Uterus (tissue), 4 donors: ENCODE measurements at places on chromosomes 4 and X.

GRCh38 chr4:78710536-78710935 lies 65.6 kb upstream of the BMP2K start:
- no peak for DNase-seq

DNA sequence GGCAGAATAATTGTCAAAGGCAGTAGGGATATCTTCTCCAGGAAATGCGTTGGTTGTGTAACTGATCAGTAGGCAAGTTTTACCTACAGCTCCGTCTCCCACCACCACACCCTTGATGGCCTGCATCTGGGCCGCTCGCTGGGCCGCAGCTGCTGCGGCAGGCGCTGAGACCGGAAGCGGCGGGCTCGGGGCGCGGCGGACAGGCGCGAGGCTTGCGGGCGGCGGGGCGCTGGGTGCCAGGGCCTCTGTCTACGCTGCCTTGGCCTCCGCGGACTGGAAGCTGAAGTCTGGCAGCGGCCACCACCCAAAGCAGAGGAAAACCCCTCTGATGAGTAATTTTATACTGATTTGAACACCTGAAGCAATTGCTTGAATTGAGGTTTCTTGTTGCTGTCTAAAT lies 124.2 kb upstream of the ZIC3 start:
- no peak for DNase-seq

GRCh38 chr4:6658597-6659075 lies 18.2 kb downstream of the MRFAP1 start:
- DNase-seq, result no peak

DNA sequence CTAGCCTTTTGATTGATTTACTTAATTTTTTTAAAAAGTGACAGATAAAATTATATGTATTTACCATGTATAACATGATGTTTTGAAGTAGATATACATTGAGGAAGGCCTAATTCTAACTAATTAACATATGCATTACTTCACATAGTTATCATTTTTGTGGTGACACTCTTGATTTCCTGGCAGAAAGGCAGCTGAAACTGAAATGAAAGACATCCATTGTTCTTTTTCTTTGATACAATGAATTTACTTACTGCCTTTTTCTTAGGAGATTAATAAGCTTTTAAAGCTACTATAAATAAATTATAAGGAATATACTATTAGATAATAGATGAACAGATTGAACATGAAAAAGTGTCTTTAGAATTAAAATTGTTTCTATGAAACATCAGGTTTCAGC lies 26.7 kb downstream of the ANKRD50 start:
- DNase-seq, result no peak

DNA sequence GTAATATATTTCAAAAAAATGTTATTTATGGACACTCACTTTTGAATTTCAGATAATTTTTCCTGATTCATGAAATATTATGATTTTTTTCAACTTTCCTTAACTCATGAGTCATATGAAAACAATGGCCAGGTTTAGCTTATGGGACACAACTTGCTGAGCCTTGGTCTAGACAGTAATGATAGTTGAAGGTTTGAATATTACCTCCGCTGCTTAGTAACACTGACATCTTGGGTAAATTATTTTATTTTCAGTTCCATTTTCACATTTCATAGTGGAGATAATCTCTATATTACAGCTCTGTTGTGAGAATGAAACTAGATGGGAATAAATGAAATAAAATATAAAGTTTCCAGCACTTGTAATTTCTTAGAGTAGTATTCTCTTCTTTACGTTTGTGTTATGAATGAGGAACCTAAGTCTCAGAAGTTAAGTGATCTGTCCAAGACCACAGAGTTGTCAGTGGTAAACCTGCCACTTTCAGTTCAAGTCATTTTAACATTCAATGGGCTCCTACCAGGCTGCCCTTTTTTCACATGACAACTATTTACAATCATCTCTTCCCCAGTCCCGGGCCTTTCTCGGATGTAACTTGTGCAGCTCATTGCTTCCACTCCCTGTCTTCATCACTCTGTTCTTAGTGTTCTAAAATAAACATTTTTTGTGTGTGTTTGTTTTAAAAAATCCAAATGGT lies 46.8 kb upstream of the GC start:
- no peak for DNase-seq

- no peak for DNase-seq
Measured at GRCh38 chrX:103107836-103108235, 14.9 kb upstream of the NXF3 start.

DNA sequence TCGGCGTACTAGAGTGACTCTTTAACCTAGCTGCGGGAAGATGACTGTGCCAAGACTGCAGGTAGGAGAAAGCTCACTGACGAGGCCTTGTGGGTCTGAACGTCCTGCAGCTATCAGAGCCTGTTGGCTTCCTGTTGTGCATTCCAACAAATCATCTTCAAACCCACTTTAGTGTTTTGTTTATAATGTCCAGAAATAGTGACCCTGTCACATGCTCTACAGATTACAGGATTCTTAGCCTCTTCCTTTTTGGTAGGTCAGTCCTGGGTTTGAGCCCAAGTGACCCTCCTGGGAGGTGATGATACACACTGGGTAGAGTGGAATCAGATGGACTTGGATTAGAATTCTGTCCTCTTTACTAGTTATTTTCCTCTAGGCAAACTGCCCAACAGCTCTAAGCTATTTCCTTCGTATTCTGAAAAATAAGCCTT lies 33.2 kb downstream of the HTT start:
- no peak for DNase-seq

GRCh38 chr4:119587796-119588195 lies 40.8 kb downstream of the PDE5A start:
- no peak for DNase-seq

- DNase-seq, result no peak
Measured at GRCh38 chr4:94370533-94371254, 28.1 kb upstream of the HPGDS start.
